ENCODE measurements at places on chromosomes 3 and 15. TPM values are rescaled to one million over a fixed set of nuclear protein-coding genes. Genes with fewer than 3 reads are reported as not detected.

SLC15A2 gene
- 0.36 TPM for total RNA-seq

ZNF502 gene
- 1.8 TPM for total RNA-seq

MST1R gene
- 8.6 TPM for total RNA-seq

GOLGA8T gene
- 0.66 TPM for total RNA-seq

ROPN1B gene
- total RNA-seq: not detected

GOLGA8M gene
- not detected for total RNA-seq

CRYGS gene
- total RNA-seq: 0.57 TPM

CYP11A1 gene
- total RNA-seq: not detected

SH3GL3 gene
- 0.68 TPM for total RNA-seq

MFN1 gene
- total RNA-seq: 19.5 TPM

GOLGA6B gene
- total RNA-seq: 0.09 TPM

NCEH1 gene
- total RNA-seq: 34.3 TPM

CTDSPL gene
- total RNA-seq: 11.0 TPM

NAALADL2 gene
- total RNA-seq: 0.18 TPM

XCR1 gene
- total RNA-seq: not detected

CILP gene
- total RNA-seq: 0.08 TPM

LRRN1 gene
- total RNA-seq: not detected

ERICH6 gene
- 0.07 TPM for total RNA-seq

SAMD7 gene
- not detected for total RNA-seq

POU1F1 gene
- total RNA-seq: not detected

ASB7 gene
- 10.3 TPM for total RNA-seq

GREM1 gene
- total RNA-seq: 21.2 TPM

ZCWPW2 gene
- not detected for total RNA-seq

OXTR gene
- 11.7 TPM for total RNA-seq
